ENCODE measurements at places on chromosomes 7 and 10. TPM values are rescaled to one million over a fixed set of nuclear protein-coding genes. Genes with fewer than 3 reads are reported as not detected.

DNA sequence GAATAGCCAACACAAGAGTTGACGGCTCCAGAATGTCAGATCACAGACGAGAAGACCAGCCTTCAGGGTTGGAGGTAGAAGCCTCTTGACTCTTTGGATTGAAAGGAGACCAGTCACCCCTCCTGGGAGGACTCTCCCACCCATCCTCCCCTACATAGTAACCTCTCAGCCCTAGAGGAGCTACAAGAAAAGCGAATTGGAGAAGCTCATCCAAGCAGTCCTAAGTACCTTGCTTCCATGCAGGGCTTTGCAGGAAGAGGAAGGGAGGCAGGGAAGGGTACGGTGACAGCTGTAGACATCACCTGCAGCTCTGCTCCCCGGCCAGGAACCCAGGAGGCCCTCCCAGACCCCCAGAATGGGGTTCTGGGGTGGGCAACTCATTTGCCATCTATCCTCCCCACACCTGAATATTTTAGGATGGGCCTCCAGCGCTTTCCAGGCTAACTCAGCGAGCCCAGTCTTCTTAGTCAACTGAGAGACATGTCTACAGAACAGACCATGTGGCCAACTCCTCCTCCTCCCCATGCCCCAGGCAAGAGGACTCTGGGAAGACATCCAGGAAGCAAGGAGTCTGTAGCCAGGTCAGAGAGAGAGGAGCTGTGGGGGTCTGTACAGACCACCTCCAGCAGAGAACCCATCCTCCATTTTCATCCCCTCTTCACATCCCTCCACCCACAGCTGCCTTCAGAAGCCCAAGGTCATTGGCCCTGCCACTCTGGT is 55.6 kb upstream of the LBX1 start:
- no peak for DNase-seq

SLC13A1 gene
- not detected for total RNA-seq

- DNase-seq = no peak
Observed at GRCh38 chr7:124857672-124858235, 71.9 kb downstream of the POT1 start.

RPEL1 gene
- total RNA-seq = 0.10 TPM

NFE2L3 gene
- 35.2 TPM for total RNA-seq

LIPM gene
- total RNA-seq = not detected

GRCh38 chr10:64731016-64731415 is 1209.8 kb downstream of the REEP3 start:
- DNase-seq = no peak

GRCh38 chr7:151148319-151149259 is 18.9 kb downstream of the GBX1 start:
- no peak for DNase-seq

DNA sequence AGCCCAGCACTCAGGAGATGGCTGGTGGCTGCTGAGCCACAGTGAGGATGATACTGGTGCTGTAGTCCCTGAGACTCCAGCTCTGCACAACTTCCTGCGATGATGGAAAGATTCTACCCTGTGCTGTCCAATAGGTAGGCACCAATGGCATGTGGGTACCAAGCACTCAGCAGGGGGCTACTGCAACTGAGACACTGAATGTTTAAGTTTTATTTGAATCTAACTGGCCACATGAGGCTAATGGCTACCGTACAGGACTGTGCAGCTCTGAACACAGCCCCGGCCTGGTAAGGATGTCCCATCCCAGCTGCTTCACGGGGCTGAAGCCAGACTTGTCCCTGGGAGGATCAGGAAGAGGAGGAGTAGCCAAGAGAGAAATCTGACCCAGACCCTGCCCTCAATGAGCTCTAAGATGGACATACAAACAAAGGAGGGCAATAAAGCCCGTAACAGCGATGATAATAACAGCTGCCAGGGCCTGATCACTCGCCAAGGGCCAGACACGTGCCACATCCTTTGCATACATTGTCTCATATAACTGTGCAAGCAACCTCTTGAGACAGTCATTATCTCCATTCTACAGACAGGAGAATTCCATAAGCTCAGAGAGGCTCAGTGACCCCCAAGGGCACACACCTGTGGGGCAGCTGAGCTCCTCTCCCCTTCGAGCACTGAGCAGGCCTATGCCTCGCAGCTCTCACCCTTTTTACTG is 3.8 kb downstream of the GPRIN2 start:
- DNase-seq = no peak

LIPN gene
- not detected for total RNA-seq

MSMB gene
- not detected for total RNA-seq

FAM237B gene
- not detected for total RNA-seq

GRCh38 chr7:111238886-111239285 is 148.0 kb downstream of the LRRN3 start:
- DNase-seq = no peak

DNA sequence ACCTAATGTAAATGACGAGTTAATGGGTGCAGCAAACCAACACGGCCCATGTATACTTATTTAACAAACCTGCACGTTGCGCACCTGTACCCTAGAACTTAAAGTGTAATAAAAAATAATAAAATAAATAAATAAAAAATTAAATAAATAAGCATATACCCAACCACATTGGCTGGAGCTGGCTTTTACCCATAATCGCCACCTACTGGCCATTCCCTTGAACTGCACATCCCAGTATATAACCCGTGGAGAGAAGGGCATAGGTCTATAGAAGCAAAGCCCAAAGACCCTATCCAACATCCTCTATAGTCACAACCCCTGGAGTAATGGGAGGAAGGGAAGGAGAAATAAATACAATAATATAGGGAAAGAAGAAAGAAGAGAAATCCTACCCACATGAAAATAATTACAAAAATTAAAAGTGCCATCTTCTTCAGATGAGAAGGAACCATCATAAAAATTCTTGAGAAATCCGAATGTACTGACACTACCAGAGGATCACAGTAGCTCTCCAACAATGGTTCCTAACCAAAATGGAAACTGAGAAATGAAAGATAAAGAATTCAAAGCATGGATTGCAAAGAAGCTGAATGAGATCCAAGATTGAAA is 65.6 kb downstream of the TWIST1 start:
- DNase-seq = no peak

ETV1 gene
- not detected for total RNA-seq

SEC31B gene
- 14.6 TPM for total RNA-seq

- DNase-seq = peak; percentile 5
Observed at GRCh38 chr7:10412422-10413019, 561.2 kb upstream of the PHF14 start.

GRCh38 chr7:44387389-44387788 is 62.0 kb upstream of the CAMK2B start:
- DNase-seq = no peak

GRCh38 chr10:119189811-119190282 is 11.2 kb upstream of the PRDX3 start:
- peak; percentile 13 for DNase-seq

DNA sequence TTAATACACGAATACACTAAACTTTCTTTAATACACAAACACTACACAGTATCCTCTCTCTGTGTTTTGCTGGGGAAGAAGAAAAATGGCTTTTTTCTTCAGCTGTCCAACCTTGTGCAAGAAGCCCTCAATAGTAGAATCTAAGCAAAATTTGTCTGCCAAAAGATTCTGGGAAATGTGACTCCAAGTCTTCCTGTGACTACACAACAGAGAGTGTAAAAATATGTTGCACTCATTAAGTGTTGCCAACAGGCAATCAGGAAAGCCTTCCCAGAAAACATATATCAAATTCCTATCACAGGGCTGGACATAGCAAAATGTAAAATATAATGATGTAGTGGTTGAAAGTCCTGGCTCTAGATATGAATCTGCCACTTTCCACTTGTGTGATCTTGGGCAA is 825.1 kb upstream of the ZWINT start:
- no peak for DNase-seq

RP9 gene
- 23.6 TPM for total RNA-seq

DNA sequence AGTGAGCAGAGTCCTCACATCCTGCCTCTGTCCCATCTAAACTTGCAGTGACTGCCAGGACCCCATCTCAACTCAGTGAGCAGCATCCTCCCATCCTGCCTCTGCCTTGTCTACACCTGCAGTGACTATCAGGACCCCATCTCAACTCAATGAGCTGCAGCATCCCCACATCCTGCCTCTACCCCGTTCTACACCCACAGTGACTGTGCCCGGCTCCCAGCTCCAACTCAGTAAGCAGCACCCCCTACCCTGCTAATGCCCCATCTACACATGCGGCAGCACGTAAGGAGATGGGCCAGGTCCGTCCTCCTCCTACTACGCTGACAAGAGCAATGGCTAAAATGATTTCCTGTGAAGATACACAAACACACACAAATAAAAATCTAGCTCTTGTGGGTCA is 65.5 kb downstream of the TNS3 start:
- DNase-seq = no peak

DNA sequence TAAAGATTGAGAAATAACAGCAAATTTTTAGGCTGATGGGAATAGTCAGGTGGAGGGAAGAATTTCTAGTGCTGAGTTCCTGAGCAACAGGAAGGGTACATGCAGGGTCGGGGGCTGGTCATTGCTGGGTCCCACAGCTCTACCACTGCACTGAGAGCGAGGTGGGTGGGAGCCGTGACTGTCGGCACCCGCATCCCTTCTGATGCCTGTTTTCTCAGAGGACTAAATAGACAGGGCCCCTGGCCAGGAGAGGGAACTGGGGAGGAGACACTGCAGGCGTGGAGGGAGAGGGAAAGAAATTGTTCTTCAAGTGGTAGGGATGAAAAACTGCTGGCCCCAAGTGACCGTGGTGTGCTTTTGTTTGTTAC is 7.3 kb downstream of the GTPBP4 start:
- no peak for DNase-seq

PIK3CG gene
- total RNA-seq = 28.8 TPM

- DNase-seq = no peak
Observed at GRCh38 chr10:77943121-77943901, 16.8 kb upstream of the DLG5 start.

DNA sequence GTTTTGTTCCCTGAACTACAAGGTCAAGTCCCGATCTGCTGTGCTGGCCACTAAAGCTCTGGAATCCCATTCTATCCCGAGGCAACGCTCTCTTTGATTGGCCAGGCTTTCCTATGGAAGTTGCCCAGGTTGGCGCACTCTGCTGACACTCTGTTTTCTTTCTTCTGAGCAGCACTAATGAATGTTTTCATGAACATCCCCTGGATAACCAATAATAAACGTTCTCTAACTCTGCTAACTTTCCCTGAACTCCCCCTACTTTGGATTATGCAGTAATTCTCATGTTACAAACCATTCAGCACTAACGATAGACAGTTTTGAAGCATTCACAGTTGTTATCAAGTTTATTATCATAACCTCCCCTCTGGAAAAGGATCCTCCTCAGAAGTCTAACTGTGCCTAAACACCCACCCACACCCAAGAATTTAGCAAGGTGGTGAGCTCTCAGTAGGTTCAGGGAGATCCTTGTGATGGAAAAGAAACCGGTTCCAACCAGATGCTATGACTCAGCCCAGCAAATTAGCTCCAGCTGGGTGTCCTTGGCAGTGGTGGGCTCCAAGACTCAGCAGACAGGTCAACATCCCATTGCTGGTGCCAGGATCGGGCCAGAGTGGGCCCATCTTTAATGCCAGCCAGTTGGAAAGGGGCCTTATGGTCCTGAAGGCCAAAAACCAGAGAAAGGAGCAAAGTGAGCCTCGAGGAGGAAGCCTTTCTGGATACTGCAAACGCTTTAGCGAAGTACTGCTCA is 68.4 kb downstream of the CREB3L2 start:
- DNase-seq = no peak

BUD31 gene
- total RNA-seq = 156 TPM

VSTM2A gene
- not detected for total RNA-seq

SPDYE6 gene
- not detected for total RNA-seq

DKK1 gene
- not detected for total RNA-seq

- no peak for DNase-seq
Observed at GRCh38 chr7:25384788-25385505, 156.7 kb upstream of the NPVF start.

DNA sequence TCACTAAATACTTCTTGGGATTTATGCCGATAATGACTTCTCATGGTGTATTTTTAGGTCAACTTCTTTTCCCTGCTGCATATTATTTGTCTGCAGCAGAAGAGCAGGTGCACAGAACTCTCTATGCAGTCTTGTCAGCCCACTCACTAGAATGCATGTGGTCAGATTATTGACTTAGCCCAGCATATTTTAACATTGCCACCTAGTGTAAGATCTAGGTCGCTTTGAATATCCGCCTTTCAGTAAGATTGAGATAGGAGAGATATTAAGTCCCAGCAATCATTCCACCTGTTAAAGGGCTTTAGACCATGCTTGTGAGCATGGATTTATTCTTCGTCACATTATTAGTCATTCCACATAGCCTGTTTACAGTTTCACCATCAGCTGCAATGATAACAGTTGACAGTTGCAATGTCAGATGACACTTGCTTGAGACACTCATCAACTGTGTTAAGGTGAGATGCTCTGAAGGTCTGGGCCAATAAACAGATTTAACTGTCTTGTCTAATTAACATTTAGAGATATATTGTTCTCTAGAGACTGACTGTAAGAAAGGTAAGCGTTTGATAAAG is 491.7 kb downstream of the ARL4A start:
- DNase-seq = no peak

GATA3 gene
- 8.8 TPM for total RNA-seq

DNA sequence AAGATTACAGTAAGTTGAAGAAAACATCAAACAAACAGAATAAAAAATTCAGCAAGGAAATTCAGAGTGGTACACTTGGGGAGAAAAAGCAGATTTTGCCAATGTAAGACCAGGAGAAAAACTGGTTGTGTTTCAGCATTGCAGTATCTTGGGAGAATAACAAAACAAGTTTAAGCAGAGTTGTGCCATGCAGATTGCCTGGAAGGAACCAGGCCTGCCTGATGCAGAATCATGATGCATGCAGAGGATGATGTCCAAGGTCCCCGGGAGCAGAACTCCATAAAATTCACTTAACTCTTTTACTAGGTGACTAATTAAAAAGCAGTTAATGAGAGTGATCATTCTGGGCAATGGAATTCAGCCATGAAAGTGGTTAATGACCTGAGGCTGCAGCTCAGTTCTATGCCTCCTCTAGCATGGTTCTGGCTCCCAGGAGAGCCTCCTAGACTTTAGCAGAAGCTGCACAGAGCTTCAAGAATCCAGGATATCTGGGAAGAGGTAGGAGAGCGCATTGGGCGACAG is 379.7 kb upstream of the C7orf33 start:
- no peak for DNase-seq

INSYN2A gene
- not detected for total RNA-seq

ACSL5 gene
- total RNA-seq = 50.3 TPM

DNA sequence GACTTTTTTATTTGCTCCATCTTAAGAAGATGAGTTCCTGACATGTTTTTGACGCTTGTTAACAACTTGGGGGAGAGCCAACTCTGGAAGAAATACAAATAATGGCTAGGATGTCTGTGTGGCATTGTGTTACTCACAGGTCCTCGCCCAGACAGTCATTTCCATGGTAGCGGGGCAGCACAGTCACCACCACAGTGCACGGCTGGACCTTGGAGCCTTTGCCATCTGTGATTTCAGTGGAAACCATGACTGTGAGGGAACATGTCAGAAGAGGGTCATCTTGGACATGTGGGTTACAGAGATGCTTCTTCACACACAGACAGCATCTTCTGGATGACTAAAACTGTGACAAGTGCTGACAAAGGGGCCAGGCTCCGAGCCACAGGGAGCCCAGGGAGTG is 74.5 kb downstream of the PKD1L1 start:
- DNase-seq = no peak

SORBS1 gene
- total RNA-seq = 0.54 TPM

- no peak for DNase-seq
Observed at GRCh38 chr7:105703207-105703930, 122.1 kb upstream of the EFCAB10 start.

GRCh38 chr10:86389441-86390193 is 23.0 kb upstream of the GRID1 start:
- peak; percentile 28 for DNase-seq
